ENCODE measurements at places on chromosomes 6 and 20.

DNA sequence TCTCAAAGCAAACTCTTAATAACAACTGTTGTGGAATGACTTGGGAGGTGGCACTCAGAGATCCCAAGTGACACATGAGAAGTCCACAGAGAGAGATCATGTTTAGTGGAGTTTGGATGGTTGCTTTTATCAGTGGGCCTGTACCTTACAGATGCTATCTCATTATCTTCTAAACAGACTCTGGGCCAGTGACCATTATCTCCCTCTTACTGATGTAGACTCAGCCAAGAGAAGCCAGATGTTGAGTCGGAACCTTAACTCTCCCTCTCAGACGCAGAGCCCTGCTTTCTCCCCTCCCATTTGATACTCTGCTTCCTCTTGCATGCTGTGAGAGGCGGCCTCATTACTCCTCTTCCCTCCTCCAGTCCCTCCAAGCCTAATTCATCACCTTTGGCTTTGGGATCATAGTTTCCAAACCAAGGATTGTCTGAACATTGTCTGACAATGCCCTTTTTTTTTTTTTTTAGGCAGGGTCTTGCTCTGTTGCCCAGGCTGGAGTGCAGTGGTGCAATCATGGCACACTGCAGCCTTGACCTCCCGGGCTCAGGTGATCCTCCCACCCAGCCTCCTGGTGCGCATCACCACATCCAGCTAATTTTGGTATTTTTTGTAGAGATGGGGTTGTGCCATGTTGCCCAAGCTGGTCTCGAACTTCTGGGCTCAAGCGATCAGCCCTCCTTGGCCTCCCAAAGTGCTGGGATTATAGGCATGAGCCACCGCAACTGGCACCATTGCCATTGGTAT lies 4.5 kb upstream of the DDR1 start:
- DNase-seq: no peak

GRCh38 chr6:17967668-17968518 lies 19.5 kb downstream of the KIF13A start:
- no peak for DNase-seq

DNA sequence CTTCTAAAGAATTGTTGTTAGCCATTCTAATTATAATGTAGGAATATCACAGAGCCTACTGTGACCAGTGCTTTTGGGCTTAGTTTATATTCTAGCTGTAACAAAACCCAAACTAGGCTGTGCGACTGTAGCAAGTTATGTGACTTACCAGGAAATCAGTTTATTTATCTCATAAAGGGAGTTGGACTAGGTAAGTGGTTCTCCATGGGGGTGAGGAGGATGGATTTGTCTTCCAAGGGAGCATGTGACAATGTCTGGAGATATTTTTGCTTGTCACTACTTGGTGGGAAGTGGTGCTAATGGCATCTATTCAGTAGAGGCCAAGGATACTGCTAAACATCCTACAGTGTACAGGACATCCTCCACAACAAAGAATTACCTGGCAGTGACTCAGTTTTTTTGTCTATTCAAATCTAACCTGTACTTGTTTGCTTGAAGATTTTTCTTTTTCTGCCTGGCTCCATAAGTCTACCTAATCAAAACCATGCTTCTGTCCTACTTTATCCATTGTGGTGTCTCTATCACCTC lies 32.5 kb downstream of the ZFAND3 start:
- no peak for DNase-seq

GRCh38 chr20:51800060-51800871 lies 2.1 kb downstream of the SALL4 start:
- DNase-seq: no peak

GRCh38 chr6:73978330-73978729 lies 282.3 kb downstream of the CD109 start:
- DNase-seq: no peak

- DNase-seq: no peak
Measured at GRCh38 chr6:5778317-5778857, 228.3 kb downstream of the NRN1 start.

DNA sequence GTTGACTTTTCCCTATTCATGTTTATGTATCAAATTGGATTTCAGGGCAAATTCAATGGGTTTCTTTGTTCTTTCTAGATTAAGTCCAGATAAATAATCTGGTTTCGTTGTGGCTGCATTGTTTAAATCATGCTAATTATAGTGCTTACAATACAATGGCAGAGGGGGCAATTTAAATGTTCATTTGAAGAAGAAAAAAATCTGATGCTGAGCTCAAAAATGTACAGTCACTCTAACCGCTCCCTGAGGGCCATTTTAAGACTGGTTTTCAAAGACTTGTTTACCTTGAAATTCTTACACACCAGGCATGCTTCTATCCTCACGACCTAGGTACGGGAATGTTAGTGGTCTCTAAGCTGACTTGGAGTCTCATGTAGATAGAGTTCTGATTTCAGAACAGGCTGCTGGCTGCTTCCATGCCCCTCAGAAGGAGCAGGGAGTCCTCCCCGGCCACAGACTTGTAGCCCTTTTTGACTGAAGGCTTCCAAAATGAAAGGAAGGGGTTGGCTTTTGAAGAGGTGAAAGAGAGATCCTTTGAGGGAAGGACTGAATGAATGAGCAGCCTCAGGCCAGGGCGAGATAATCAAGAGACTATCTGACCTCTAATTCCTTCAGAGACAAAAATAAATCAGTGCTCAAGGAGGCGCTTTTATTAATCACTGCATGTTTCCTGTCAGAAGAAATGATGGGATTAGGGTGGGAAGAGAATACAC lies 86.1 kb upstream of the ZNF217 start:
- no peak for DNase-seq

DNA sequence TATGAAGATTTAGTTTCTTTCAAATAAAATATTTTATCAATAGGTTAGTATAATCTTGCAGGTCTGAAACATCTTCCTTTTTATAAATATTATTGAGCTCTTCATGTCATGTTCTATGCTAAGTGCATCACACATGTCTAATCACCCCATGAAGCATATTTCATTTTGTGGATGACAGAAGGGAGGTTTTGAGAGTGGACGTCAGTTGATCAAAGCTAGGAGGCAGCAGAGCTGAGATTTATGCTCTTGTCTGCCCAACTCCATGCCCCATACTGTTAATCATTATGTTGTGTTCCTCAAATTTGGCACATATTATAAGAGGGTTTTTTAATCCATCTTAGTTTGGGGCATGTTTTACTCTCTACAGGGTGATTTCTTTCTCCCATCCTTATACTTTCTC lies 22.7 kb downstream of the DSE start:
- DNase-seq: no peak

DNA sequence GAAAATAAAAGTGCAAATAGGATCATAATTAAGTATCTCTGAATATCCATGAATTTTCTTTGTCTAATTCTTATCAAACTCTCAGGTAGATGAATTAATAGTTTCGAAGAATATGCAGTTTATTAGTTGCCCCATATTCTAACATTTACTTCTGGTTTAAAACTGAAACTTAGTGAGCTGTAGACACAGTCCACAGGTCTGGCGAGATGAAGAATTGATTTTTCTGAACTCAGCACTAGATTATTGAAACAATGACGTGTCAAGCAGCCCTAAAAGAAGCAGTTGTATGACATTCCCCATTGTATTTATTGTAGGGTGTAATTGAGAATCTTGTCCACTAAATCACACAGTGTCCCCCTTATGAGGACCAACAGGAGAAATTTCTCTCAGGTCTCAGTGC lies 407.1 kb downstream of the GRIK2 start:
- no peak for DNase-seq

DNA sequence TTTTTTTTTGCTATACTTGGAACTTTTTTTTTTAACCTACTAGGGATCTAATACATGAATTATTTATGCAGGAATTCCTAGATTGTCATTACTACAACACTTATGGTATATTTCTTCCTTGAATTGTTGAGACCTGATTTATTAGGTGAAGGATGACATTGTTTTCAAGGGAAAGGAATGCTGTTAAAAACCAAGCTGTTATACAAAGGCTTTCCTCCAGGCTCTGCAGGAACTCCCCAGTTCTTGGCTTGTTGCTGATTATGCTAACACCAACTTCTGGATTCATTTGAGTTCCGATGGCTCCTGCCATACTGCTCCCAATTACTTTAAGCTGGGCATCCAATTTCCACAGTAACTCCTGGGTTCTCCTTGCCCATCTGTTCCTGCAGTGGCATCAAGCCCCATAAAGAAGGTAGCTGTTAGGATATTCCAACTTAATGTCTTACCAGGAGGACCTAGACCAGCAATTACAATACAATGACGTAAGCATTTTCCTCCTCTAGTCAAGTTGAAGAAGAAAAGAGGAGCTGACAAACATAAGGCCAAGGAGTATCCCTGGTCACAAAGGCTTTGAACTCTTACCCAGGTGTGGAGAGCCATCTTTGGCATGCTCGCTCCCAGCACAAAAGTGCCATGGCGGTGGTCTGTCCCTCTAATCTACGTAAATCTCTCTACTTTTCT lies 215.9 kb upstream of the AGPAT4 start:
- DNase-seq: no peak

DNA sequence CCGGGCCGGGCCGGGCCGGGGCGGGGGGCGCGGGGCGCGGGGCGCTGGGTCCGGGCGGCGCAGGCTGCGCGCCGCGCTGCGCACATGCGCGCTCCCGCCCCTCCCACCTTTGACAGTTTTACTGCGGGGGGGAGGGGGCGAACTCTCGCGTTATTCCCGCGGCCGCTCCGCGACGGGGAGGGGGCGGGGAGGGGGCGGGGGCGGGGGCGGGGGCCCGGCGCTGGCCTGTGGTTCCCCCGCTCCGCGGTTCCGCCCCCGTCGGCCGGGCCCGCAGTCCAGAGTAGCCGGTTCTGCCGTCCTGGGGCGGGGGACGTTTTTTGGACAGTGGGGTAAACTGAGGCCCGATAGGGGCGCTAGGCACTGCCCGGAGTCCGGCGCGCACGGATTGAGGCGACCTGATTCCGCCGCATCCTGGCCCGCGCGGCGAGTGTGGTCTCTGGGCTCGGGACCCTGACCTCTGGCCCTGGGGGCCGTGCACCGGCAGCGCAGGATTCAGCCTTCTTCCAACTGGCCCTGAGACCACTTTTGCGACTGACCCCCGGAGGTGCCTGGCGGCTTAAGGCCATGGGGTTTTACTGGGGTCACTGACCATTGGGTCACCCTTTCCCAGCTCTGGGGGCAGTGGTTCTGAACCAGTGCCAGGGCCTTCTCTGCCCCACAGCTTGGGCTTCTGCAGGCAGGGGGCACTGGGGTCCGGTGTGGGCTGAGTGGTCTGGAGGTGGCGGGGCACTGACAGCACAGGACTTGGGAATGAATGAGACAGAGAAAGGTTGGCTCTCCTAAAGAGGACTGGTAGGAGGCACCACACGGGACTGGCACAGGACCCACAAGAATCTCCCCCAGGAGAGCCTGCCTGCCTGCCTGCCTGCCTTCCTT lies at the start of gene ZNF512B:
TSS of gene ZNF512B (minus strand) at position 93 of the 876 bp plus-strand sequence. CDS start 1,980 bp downstream, outside the sequence.
- peak; percentile 53 for DNase-seq

DNA sequence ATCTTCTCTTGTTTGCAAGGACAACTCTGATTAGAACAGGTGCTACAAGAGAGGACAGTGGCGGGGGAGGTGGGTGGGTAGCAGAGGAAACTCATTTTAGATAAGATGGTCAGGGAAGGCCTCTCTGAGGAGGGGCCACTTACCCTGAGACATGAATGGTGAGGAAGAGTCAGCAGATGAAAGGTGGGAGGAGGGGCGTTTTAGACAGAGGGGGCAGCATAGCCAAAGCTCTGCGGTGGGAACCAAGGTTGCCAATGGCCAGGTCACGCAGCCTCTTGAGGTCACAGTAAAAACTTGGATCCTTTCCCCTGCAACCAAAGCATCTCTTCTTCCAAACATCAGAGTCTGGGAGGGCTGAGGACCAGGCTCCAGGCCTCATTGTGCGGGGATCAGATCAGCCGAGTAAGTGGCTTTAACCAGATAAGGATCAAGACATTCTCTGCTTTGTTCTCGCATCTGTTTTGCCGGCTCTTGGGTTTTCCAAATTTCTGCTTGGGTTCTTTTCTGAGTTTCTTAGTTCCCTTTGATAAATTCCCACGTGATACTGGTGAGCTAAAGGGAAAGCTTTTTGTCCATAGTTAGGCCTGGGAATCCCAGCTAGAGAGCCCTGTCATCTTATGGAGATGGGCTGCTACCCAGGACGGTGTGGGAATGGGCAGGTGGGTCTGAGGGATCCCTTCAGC lies 5.5 kb upstream of the CD40 start:
- DNase-seq: no peak

DNA sequence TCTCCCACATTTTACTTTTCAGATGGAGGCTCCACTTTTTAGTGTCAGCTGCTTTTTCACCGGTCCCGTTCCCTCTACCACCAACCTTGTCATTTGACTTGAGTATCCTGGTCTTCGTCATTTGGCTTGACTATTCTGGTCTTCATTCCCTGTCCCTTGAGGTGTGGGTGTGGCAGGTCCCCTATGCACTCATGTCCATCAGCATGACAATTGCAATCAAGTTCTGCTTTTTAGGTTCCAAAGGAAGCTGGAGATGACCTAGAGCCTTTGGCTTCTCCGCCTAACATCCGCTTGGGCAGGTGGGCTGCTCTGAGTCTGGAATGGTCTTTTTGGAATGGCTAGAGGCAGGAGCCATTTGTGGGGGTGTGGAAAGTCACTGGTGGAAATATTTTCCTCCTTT lies 99.8 kb upstream of the MLN start:
- no peak for DNase-seq

- no peak for DNase-seq
Measured at GRCh38 chr20:47143657-47144056, 212.8 kb downstream of the ZMYND8 start.

DNA sequence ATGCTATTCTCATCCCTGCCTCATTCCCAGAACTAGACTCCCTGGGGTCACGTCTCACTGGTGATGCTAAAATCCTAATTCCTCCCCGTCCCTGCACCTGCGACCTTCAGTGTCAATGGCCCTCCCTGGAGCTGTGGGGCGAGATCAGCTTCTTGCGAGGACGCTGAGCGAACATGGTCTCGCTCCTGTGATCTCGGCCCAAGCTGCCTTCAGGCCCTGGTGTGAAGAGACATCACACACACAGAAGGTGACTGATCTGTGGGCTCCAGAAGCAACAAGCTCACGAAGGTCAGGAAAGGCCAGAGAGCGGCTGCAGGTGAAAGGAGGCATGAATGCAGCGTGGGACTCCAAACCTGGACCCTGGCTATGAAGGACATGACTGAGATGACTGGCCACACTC lies 139.5 kb upstream of the CST7 start:
- DNase-seq: no peak

GRCh38 chr20:50347284-50348063 lies 156.8 kb downstream of the CEBPB start:
- DNase-seq: no peak

DNA sequence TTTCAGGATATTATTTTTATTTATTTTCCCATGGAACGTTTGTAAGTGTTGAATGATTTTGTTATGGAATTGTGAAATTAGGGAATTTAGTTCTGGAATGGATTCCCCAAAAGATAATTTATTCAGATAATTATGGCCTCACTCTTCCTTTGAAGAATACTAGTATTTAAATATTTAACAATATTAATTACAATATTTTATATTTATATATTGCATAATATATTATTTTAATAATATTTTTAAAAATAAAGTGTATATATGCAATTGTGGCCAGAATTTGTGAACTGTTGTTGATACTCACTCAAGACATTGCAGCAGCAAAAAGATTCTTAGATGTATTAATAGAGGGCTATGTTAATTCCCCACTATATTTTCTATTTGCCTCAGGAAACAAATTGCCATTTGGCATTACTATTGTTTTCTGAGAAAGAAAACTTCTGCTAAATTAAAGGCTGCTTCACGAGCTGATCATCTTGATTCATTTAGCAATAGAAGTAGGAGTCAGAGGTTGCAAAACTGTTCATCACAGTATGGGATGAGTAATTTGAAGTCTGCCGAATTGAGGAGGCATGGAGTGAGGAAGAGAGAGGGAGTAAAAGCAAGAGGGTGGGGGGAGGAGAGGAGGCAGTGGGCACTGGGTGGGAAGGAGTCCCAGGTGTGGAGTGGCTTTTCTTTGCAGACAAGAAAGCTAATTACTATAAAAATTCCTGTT lies 729.2 kb downstream of the DHX35 start:
- no peak for DNase-seq

GRCh38 chr20:6660441-6660840 lies 107.0 kb upstream of the BMP2 start:
- DNase-seq: no peak

Data from stimulated activated naive CD4-positive, alpha-beta T cell (primary cell).